ENCODE measurements at places on chromosomes 3 and 15.

DNA sequence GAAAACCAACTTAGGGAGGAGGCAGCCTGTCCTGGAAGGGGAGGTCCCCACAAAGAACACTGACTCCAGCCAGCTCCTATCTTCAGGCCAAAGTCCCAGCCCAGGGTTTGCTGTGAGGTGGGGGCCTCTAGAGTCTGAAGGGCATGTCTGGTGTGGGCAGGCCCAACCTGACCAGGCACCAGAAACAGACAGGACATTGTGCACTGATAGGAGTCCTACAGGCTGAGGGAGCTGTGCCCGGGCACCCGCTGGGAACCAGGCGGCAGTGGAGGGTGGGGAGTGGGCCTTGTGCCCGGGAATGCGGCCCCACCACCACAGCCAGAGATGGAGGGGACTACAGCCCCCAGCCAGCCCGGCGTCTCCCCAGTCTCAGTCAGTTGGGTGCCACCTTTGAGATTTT, 161.4 kb downstream of the WNT7A start:
- no peak for DNase-seq

DNA sequence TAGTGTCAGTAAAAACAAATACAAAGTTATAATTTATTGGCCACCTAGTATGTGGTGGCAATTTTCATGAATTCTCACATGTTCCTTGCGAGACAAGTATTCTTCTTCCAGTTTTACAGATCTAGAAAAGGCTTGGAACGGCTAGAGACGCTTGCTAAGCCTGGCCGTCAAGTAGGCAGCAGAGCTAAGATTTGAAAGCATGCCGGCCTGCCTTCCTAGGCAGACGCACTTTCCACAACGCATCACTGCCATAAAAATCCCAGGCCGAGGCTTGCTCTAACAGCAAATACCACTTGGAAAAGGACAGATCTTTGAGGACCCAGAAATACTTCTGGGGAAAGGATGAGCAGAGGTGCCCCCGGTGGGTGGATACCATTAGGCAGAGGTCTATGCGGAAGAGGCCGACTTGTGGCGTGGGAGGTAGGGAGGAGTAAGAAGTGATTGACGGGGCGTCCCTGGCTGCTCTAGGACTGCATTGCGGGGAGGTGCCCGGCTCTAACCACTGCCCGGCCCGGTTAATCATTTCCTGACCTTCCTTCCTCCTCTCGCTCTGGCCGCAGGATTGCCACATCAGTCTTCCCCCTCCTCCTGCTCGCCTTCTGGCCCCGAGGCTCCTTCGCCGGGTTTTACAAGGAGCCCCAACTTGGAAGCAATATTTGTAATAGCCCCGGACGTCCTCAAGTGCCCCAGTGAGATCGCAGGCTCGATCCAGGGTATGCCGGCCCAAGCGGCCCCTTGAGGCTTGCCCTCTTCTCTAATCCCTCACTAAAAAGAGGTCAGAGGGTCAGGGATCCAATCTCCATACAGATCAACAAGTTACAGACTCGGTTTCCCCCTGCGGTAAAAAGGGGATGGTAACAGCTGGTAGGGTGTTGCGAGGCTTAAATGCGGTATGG, 1.3 kb upstream of the USP3 start:
- DNase-seq, result peak; percentile 54

DNA sequence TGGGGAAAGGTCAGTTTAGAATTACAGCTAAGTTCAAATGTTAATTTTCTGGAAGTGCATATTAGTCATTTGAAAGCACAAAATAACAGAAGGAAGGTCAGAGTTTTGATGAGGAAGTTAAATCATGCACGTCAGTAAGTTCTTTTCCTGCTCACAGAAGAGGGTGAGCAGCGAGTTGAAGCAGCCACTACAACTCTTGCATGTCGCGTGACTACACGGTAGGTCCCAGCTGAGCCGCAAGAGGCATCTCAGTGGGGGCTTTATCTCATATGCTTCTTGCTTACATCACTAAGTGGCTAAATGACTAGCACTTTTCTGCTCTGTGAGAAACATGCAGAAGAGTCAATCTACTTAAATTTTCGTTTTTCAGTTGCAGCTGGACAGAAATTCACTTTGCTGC, 21.3 kb upstream of the SEC62 start:
- DNase-seq, result no peak

DNA sequence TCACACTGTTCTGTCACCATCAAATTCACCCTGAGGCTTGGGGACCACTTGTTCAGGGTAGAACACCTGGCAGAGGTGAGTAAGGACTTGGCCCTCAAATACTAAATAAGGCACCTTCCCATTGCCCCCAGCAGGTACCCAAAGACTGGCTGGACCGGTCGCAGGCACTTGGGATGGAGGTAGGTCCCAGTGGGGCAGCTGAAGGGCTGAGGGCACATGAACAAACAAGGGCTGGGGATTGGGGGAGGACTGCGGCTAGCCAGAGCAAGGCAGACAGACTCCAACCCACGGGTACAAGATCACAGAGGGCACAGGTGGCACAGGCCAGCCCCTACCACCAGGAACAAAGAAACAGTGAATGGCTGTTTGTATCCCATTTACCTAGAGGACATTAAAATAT, 1.9 kb downstream of the MRPS25 start:
- DNase-seq, result no peak

- no peak for DNase-seq
Measured at GRCh38 chr3:171489348-171489747, 29.1 kb upstream of the TNIK start.

DNA sequence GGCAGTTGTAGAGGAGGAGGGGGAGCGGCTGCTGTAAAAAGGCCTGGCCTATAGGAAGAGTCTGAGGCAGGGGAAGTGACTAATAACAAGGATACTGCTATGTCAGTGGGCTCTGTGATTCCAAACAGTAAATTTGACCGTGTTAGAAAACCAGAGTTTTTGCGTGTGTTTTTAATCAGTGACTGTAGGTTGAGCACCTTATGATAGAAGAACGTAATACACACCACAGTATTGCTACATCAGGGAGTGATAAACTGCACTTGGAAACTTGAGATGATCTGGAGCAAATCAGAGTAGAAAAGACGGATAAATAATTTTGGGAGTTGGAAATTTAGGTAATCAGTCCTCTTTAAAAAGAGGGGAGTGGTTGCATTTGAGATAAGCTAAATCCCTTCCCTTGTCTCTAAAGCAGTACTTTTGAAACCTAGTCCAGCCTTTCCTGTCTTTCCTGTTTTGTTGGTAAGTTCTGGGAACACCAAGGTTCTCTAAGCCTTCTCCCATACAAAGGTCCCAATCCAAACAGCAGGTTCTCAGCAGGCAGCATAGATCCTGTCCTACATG, 130.5 kb upstream of the NR2E3 start:
- DNase-seq, result no peak

DNA sequence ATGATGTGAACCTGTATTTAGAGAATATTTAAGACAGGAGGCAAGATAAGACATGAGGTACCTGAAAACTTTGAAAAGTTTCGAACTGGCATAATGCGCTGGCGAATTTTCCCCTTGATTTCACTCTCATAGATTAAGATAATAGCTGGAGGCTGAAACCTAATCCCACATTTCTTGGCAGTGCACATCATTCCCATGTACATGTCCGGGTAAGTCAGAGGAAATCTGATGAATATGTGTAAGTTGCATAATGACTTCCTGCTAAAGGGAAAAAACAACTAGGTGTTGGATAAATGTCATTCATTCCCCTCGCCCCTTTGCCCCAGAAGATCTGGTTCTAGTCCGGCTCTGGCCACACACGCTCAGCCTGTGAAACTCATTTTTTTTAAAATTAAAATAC, 3.6 kb downstream of the CEP19 start:
- no peak for DNase-seq

DNA sequence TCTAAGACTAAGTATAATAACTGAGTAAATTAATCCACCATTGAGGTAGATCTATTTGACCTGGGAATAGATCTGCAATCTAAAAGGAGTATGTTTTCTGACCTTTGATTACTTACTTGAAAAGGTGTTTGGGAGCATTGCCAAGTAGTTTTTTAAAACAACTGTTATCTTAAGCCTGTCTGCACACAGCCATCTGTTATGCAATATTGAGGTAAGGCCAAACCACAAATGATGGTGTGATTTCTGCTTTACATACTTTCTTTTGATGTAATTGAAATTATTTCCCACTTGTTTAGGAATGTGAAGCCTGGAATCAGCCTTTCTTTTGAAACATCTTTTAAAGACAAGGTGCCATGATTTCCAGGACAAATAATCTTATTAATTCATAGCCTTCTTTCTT, 274.0 kb downstream of the BBX start:
- DNase-seq, result no peak

DNA sequence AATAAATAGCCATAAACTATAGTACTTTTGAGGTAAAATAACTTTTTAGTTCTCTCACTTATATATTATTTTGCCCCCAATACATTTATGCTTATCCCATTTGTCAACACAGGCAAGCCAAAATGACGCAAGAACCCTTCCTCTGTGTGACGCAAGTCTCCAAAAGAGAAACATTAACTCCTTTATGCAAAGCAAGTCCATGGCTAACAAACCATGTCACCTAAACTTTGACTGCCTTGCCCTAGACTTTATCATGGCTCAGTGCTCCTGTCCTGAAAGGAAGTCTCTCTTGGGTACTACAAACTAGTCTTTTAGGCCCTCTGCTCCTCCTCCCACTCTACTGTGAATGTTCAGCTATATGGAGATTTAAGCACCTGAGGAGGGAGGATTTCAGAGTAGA, 230.5 kb downstream of the UNC13C start:
- no peak for DNase-seq

DNA sequence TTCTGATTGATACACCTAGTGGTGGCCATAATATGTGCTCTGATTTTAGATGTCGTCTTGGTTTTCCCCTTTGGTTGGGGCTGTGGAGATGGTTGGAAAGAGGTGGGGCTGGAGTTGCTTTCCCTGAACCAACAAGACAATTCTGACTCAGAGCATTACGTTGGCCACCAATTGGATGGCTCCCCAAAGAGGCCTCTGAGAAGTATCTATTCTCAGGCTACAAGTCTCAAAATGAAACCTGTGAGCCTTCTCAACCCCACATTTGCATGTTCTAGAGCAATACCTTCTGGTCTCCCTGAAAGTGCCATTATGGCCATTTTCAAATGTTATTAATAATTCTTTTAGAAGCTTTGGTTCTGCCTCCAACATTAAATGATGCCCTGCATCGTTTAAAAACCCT, 188.4 kb upstream of the WNT5A start:
- DNase-seq, result peak; percentile 49

DNA sequence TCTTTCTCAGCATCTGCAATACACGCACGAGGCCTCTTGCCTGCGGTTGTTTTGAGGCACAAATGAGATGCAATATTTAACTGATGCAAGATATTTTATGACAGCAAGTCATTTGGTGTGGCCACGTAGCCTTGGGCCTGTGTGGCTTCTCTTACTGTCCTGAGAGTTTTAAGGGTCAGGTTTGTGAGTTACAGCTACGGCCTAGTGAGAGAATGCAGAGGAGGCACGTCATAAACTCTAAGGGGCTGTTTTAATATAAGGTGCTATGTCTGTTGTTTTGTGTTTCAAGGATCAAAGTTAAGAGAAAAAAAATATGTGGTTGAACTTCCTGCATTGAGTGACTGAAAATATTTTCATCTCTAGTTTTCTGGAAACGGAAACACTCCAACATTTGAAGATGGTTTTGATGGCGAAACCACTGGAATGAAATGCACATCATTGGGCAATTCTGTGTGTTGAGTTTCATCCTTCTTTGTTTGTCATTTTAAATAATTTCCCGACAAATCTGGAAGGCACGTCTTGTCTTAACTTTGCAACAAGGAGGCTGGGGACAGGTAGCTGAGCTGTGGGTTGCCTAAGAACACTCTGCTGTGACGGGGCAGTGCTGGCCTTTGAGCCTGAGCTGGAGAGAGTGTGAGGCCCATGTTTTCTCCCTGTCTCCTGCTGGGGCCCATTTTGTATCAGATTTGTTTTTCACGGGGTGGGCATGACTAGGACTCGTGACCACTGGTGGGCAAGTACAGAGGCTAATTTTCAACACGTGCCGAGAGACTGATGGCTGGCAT, 5.1 kb downstream of the APBA2 start:
- DNase-seq, result no peak

- no peak for DNase-seq
Measured at GRCh38 chr3:23994244-23994569, 49.1 kb downstream of the NR1D2 start.

DNA sequence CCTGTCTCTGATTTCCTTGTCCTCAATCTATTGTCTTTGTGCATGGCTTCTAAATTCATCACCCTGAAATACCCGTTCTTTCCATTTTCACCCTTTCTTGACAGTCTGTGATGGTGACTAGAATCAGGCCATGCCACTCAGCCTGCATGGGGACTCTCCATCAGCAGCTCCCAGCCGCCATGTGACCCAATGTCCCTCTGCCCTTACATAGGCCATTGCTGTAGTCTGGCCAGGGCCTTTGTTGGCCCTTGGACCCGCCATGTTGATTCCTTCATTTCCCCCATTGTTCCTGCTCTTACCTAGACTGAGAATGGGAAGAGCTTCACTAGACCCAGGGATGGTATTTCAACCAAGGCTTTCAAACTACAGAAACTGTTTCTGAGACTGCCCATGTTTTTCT, 45.8 kb downstream of the SPSB4 start:
- DNase-seq, result no peak

Data from GM19239 (cell line).